Esophagus mucosa (tissue), 1 donor: ENCODE measurements at places on chromosomes 16 and 17.

DNA sequence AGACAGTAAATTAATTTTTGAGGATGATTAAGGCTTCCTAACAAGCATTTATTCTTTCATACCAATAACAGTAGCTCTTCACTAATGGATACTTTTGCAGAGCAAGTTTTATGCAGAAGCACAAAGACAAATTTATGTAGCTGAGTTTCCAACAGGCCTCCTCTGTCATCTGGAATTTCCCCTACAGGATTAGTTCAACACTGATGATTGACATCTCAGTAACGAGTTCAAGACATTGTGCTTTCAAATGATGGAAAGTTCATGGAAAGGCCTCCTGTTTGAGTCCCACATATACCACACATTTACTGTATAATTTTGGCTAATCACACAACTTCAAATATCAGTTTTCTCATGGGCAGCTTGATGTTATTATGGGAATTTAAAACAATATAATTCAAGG, 40.6 kb downstream of the ABCA10 start:
- no peak for ATAC-seq

DNA sequence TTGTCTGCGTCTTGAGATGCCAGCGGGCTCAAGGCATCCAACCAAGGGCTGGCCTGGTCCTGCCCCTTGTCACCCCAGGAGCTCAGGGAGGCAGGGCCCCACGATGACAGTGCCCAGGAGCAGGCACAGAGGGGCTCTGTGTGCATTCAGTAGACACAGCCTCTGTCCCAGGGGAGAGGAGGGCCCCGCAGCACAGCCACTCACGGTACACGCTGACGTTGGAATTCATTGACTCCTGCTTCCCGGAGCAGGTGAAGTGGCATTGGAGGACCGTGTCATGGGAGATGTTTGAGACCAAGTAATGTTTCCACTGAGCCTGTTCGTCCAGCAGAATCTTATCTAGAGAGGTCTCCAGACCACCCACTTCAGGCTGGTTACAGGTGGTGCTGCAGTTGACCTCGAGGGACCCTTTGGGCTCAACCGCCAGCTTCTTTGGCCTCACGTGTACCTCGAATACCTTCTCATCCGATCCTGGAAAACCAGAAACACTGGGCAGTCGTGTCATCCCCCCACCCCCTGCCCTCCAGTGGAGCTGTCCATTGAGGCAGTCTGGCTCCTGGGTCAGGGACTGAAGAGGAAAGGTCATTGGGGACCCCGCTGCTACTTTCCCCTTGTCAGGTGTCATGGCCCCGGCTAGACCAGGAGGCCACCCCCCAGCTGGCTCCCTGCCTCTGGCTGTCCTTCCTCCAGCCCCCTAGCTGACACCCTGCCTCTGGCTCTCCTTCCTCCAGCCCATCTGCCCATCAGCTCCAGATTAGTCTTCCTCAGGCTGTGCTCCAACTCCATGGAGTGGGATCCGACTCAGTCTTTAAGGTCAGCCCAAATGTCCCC, 7.0 kb downstream of the PRR29 start:
- no peak for ATAC-seq

GRCh38 chr17:32240750-32241149, 24.9 kb upstream of the RHBDL3 start:
- ATAC-seq = no peak

DNA sequence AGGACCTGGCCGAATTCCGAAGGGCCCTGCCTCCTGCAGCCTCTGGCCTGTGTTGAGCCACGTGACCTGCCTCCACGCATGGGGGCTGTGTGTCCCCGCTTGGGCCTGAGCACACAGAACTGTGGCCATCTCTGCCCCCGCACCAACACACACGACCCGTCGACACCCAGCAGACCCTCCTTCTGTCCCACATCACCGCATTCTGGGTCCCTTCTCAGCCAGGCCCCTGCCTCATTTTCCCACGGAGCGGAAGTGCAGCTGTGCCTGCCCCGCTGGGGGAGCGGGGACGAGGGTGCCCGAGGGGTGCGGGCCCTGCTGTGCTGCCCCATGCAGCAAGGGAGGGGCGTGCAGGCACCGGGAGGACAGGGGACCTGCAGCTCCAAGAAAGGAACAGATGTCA, 18.4 kb downstream of the NDUFAF8 start:
- ATAC-seq = no peak

GRCh38 chr17:75673487-75673886, 6.3 kb downstream of the SAP30BP start:
- no peak for ATAC-seq

DNA sequence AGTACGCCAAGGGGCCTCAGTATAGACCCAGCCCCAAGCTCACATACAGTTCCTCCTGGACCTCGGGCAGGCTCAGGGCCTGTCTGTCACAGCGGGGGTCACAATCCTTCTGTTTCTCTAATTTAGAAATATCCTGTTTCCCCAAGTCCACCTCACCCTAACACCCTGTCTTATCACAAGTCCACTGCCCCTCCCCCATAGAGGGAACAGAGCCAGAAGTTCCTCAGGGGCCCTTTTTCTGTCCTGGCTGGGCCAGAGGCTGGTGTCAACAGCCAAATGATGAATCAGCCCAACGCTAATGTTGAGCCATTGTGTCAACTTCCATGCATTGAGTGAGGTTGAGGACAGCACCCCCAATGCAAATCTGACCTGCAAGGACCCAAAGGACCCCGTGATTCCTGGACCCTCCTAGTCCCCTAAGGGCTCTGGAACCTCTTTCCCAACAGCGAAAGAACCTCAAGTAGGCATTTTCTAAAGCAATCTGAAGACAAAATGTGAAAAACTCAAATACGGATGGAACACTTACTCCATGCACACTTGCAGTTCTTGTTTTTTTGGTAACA, 58.6 kb downstream of the PECAM1 start:
- peak; percentile 7 for ATAC-seq

- no peak for ATAC-seq
Measured at GRCh38 chr16:46928811-46929210, 44.6 kb downstream of the GPT2 start.

DNA sequence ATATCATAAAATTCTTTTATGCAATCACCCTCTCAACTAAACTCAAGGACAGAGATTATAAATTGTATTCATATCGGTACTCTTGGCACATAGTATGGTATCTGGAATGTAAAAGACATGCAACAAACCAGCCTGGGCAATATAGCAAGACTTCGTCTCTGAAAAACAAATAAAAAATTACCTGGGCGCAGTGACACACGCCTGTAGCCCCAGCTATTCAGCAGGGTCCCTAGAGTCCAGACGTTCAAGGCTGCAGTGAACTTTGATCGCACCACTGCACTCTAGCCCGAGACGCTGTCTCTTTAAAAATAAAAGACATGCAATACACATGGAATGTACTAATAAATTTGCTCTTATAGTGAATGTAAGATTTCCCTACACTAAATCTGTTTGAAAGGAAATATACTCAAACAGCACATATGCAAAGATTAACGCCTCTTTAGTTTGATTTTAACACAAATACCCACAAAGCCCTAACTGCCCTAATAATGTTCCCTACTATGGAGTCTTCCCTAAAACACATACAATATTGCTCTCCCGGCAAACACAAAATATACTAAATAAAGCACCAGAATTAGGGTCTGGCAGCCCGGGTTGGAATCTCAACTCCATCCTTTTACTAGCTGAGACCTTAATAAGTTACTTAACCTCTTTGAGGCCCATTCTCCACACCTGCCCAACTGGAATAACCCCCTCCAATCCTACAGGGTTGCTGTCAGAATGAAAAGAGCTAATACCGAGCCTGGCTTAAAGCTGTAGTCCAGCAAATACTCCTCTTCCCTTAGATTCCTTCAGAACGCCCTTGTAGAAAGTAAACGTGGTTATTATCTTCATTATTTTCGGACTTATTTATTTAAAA, 1.2 kb downstream of the ABCA5 start:
- peak; percentile 34 for ATAC-seq

DNA sequence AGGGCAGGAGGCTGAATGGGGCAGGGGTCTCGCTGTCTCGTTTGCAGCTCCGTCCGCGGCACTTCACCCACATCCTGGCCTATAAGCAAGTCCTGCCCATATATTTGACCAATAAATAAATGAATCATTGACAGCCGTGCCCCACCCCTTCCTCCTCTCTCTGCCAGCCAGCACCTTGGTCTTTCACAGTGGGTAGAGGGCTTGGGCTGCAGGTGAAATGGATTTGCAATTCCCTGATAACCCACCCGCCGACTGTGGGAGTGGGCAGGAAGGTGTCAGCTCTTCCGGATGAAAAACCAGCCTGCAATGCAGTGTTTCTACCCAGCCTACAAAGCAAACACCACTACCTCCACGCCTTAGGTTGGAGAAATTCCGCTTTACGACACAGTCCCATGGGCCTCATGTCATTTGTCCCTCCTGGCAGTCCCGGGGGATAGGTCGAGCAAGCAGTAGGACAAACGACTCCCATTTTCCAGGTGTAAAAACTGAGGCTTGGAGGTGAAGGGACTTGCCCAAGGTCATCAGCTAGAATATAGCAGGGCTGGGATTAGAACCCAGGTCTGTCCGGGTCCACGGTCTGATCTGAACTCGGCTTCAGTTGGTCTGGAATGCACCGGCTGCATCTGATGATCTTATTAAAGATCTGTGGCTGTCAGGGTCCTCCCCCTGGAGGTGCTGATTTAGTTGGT, 79.0 kb downstream of the ABCC1 start:
- ATAC-seq = no peak

- no peak for ATAC-seq
Measured at GRCh38 chr17:77498091-77498741, 357.4 kb downstream of the SEC14L1 start.

- ATAC-seq = peak; percentile 64
Measured at GRCh38 chr16:89476811-89477261, 13.5 kb downstream of the ANKRD11 start.

DNA sequence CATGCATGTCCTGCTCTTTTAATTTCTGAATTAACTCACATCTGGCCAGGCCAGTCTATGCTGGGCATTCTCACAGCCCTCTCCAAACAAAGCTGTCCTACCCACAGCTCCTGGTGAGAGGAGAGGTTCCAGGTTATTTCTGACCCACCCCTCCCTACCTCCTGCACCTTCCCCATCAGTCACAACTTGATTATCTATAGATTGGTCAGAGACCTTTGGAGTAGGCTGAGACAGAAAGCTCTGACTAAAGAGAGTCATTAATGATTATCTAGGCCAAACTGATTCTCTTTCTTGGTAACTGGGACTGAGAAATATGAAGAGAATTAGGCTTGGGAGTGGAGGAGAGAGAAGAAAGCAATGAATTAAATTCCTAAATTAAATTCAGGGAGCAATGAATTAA, 1.4 kb upstream of the KRT222 start:
- no peak for ATAC-seq

DNA sequence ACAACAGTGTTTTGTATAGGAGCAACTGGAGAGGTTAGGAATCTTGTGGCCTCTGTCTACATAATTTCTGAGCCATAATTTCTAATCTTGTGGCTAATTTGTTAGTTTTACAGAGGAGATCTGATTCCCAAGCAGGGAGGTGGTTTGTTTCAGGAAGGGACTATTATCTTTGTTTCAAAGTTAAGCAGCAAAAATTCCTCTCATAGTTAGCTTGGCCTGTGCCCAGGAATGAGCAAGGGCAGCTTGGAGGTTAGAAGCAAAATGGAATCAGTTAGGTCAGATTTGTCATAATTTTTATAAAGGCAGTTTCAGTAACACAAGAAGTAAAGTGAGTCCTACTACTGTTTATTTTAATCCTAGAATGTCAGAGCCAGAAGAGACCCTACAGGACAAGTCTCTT, 2.0 kb upstream of the RDM1 start:
- no peak for ATAC-seq

DNA sequence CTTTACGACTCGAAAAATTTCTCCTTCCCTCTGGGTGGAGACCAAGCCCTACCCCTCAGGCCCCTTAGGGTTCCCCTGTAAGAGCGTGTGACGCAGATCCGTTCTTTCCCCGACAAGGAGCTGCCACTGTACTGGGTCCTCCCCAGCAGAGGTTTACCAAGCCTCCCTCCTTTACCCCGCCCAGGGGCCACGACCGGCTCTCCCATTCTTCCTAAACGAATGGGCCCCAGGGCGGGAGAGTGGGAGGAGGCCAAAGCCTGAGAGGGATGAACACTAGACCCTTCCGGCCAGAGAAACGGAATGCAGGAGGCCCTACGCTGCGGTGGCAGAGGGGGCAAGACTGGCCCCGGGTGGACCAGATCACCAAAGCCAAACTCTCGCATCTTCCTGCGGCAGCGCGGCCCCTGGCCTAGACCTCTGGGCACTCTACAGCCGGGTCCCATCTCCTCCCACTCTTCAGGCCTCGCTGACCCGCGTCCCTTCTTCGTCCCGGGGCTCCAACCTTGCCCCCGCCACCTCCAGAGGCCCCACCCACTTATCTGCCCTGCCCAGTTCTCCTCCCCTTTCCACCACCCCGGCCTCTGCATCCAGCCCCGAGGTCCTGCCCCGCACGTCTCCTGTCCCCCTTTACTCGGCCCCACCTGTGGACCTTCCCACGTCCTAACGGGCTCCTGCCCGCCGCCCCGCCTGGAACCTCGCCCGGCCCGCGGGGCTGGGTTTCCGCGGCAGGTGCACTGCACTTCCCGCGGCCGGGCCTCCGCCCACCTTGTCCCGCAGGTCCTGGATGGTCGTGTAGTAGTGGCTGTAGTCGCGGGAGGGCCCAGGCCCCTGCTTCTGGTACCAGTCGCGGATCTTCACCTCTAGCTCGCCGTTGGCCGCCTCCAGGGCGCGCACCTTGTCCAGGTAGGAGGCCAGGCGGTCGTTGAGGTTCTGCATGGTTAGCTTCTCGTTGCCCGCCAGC, 765 bp downstream of the KRT19 start:
- ATAC-seq = peak; percentile 15

DNA sequence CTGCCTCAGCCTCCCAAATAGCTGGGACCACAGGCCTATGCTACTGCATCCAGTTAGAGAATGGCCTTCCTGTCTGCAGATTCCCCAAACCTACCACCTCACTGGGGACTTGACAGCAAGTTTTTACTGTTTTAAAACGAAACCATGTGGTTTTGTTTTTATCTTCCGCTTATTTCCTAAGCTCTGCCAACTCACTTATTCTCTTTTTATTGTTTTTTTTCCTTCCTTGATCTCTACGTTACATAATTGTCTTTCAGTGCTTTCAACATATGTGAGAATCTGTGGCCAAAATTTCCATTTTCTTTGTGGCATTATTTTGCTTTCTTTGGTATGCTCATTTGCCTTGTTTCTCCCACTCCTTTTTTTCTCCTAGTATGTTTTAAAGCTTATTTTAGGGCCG, 14.6 kb upstream of the SLC38A7 start:
- ATAC-seq = no peak

GRCh38 chr17:78223061-78223460, 8.4 kb upstream of the TMEM235 start:
- ATAC-seq = no peak

- ATAC-seq = no peak
Measured at GRCh38 chr16:77437859-77438258, 3.0 kb upstream of the ADAMTS18 start.

GRCh38 chr16:79726902-79727301, 126.4 kb upstream of the MAF start:
- no peak for ATAC-seq

- no peak for ATAC-seq
Measured at GRCh38 chr17:156094-156621, 18.8 kb downstream of the SCGB1C2 start.

GRCh38 chr16:6019490-6019991, 921.9 kb upstream of the EEF2KMT start:
- no peak for ATAC-seq
